ENCODE measurements at places on chromosomes 12 and 14.

GRCh38 chr12:96326628-96327227 is 73.5 kb downstream of the CDK17 start:
- DNase-seq: no peak

- no peak for DNase-seq
Observed at GRCh38 chr14:36701132-36701531, 39.5 kb downstream of the PAX9 start.

- no peak for DNase-seq
Observed at GRCh38 chr14:86796221-86797074, 1196.5 kb downstream of the GALC start.

GRCh38 chr12:125262851-125263250 is 197.6 kb downstream of the AACS start:
- DNase-seq: no peak

DNA sequence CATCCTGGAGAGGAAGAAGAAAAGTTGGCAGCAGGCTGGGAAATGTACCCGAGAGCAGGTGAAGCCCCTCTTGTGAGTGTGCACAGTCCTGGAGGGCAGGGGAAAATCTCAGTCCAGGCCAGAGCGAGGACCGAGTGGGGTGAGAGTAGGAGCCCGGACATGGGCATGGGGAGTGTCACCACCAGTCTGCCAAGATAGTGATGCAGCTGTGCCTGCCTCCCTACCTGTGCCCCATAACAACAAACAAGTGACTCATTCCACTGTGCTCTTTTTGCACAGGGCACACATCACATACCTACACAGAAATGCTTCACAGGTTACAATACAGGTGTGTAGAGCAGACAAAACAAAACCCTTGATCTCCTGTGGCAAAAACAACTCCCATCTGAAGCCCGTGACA is 205.9 kb upstream of the PELI2 start:
- DNase-seq: no peak

DNA sequence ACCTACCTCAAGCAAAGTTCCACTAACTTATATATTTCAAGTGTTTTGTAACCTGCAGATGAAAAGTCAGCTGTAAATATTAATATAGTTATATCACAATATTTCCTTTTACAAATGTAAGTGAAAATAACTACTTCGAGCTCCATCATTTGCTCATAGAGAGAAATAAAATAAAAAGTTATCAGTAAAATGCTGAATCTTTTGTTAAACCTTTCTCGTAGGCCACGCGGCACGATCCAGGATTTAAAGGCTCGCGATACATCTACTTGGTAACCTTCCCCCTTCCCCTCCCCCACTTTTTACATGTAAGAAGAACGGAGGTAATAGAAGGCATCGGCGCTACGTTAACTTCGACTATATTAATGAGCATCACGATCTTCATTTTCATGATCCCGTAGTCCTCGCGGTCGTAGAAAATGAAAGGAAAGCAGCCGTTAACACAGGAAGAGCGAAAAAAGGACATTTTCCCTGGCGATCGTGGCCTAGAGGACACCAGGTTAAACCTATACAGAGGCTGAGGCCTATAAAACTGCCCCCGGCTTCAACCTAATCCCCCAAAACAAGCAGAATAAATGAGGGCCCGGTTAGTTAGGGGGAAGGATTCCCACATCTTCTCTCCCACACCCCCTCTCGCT is 508 bp downstream of the HNRNPC start:
- no peak for DNase-seq

GRCh38 chr12:27571463-27571862 is 47.5 kb downstream of the PPFIBP1 start:
- DNase-seq: no peak

DNA sequence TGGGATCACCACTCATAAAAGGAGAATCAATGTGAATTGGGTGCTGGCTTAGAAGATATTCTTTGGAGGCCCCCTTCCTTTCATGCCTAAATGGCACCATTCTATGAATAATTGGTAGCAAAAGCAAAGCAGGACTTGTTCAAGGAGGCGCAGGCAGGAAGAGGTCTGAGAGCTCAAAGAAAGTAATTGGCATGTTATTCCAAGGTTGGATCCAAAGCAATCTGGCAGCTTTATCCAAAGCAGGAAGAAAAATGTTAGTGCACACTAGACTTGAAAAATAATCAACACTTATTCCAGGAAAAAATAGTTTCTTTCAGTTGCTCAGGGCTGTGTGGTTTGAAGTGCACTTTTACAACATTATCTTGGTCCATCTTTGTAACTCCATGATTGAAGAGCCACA is 326.4 kb downstream of the NUAK1 start:
- DNase-seq: no peak

GRCh38 chr14:55411426-55412389 is at the start of gene ATG14:
Gene ATG14 (minus strand): TSS chr14:55411830. CDS start chr14:55411822, 8 bp downstream.
- peak; percentile 68 for DNase-seq

GRCh38 chr12:64716371-64716770 is 42.8 kb downstream of the GNS start:
- DNase-seq: no peak

GRCh38 chr14:51487848-51488247 is 163.9 kb upstream of the FRMD6 start:
- DNase-seq: no peak

DNA sequence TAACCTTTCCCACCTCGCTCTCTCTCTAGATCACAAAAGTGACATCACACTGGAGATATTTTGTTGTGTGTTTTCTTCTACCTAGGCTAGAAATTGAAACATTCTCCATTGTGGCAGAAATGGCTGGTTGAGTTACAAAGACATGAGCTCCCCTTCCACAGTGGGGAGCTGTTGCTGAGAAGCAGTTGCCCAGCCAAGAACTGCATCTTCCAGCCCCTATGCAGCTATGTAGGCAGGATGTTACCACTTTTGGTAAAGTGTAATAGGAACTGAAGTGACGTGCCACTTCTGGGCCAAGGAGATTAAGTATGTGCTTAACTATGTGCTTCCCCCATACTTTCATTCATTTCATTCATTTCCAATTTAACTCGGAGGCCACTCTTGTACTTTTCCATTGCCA is 138.7 kb upstream of the E2F7 start:
- DNase-seq: no peak

DNA sequence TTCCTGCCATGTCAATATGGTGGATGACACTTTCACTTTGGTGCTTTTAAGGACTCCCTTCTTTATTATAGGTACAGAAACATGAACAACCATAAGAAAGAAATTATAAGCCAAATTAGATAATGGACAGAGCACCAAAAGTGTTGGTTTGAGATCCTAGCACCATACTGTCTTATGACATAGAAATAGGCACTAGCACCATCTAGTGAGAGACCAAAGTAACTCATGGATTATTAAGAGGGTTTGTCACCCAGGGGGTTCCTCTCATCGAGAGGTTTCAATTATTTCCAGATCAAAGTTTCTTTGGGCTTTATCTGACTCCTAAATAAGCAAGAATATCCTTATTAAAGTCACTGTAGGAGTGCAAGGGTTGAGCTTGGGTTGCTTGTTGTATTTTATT is 153.0 kb upstream of the DIO2 start:
- DNase-seq: no peak

DNA sequence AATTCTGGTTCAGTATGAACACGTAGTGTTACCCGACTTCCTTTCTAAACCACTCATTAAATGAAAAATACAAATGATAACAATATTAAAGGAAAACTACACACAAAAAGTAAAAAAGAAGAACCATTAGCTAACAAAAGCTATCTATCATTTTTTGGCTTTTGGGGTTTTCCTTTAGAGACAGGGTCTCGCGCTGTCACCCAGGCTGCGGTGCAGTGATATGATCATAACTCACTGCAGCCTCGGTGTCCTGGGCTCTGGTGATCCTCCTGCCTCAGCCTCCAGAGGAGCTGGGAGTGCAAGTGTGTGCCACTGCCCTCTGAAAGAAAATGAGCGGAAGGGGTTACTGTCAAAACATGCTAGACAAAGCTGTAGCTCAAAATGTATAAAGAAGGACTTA is 238.2 kb upstream of the AVPR1A start:
- DNase-seq: no peak

DNA sequence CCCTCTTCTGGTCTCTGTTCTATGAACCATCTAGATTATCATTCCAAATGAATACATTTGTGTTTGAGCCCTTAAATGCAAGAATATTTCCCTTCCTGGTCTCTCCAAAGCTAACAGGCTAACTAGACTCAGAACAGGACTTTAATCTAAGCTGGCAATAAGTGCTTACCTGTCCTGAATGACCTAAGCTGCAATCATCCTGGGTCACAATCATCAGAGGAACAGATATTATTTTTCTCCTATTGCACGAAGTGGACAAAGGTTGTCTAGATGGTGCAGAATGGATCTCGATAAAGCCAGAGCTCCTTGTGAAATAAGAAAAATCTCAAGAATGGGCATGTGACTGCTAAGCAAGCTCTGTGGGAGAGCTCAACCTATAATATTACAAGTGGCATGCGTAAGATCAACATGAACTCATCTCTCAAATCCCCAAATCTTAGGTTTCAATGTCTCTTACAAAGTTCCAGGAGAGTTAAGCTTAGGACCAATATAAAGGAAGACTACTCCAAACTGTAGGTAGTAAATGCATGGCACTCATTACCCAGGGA is 10.6 kb upstream of the NUMB start:
- DNase-seq: no peak

DNA sequence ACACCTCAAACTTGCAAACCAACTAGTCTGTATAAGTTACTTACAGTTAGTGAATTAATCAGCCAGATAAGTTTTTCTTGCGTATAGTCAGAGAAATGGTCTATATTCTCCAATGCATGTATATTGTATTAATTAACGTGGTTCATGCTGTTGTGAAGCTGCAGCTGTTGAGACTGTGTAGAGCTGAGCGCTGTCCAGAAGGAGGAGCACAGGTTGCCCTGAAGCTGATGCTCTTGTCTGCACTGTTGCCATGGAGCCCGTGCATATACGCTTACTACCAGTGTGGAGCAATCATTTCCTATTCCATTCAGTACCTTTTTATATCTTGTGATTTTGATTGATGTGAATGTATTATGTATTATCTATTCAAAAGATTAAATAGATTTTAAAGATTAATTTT is 74.3 kb upstream of the ARID2 start:
- DNase-seq: peak; percentile 19

GRCh38 chr14:77185093-77185465 is 3.5 kb downstream of the TMEM63C start:
- DNase-seq: no peak

- DNase-seq: no peak
Observed at GRCh38 chr12:64701283-64701682, 57.9 kb downstream of the GNS start.

DNA sequence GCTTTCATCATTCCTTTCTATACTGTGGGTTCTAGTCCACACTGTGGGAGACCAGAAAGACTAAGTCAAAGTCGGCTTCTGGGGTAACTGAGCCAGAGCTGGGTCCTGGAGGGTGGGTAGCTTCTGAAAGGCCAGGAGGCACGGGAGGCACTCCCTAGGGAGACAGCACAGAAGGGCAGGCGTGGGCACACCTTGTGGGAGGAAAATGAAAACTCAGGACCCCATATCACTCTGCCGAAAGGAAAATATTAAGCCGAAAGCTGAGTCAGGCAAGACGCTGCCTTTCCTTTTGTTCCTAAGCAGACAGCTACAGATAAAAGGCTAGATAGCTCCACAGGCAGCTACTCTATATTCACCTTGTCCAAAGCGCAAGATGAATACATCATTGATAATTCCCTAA is 20.7 kb downstream of the ANO2 start:
- DNase-seq: no peak

DNA sequence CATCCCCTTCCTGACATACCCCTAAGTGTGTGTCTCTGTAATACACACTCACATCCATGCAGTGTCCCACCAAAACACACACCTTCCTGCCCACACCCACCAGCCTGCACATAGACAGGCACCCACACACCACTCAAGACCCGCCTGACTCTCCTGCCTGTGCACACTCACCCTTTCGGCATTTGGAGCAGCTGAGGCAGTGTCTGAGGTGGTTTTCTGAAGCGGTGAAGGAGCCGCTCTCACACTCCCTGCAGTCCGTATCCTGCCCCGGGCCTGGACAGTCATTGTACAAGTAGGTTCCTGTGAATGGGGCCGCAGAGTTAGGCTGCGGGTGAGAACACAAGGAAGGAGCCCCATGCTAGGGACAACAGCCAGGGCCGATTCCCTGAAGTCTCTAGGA is 8.3 kb downstream of the TNFRSF1A start:
- DNase-seq: no peak

DNA sequence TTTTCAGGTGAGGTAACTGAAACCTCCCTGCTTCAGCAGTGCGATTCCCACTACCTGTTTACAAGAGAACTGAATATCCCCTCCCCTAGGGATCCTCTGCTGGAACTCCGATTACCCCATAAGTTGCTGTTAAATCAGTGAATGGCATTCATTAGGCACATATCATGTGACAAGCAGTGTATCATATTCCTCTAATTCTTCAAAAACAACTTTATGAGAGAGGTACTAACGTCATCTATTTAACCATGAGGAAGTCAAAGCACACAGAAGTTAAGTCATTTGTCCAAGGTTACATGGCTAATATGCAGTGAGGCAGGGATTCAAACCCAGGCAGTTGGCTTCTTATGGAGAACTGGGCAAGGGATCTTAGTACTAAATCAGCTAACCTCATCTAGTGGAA is 43.9 kb upstream of the PCED1B start:
- no peak for DNase-seq

DNA sequence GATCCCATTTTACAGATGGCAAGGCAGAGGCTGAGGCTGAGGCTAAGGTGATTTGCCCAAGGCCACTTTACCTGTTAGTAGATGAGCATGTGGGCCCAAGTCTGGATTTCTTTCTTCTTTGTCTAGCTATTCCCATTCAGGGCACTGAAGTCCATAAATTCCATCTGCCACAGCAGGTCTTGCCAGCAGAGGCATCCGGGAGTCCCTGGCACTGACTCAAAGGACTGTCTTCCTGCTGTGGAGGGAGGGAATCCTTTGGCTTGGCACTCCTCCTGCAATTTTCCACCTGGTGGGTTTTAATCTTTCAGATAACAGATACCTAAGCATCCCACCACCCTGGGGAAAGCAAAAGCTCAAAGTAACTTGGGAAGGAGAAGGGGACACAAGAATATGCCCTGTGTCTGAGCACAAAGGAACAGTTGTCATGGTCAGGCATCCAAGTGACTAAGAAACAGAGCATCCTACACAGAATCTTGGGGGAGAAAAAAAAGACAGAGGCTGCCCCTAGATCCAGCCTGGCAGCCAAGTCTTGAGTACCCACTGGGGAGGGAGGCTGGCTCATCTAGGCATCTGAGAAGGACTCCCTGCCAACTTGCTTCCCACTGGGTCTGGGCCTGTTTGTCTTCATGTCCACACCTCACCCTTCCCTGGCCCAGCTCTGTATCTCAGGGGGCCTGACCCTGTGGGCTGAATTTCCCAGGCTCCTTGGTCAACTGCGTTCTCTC is 35.6 kb upstream of the CMKLR1 start:
- no peak for DNase-seq

DNA sequence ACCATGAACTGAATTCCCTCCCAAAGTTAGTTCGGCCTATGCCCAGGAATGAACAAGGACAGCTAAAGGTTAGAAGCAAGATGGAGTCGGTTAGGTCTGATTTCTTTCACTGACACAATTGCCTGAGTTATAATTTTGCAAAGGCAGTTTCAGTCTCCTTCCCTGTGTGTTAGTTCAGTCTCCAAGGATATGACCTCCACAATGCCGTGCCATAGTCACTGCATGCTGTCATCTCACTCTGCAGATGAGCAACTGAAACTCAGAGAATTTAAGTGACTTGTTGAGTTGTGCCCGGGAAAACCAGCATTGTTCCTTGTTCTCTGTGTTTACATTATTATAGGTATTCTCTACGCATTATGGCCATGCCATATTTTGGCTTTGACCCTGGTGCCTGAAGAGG is 10.1 kb upstream of the SERPINA1 start:
- no peak for DNase-seq

All from stimulated activated CD8-positive, alpha-beta memory T cell treated with anti-CD3 and anti-CD28 coated beads, Interleukin-4, amount 100 ng/mL, for 24 hours (primary cell).